ENCODE measurements at places on chromosomes 1 and 21. TPM values are rescaled to one million over a fixed set of nuclear protein-coding genes. Genes with fewer than 3 reads are reported as not detected.
A peak's percentile ranks its signal among the peaks of the same experiment; 100 is the strongest.

NHLH1 gene
- not detected for total RNA-seq

RPRD2 gene
- total RNA-seq: 16.2 TPM

JMJD4 gene
- 20.5 TPM for total RNA-seq

PLA2G2D gene
- total RNA-seq: not detected

TINAGL1 gene
- 130 TPM for total RNA-seq

TNFRSF18 gene
- total RNA-seq: not detected

CTTNBP2NL gene
- 17.6 TPM for total RNA-seq

EXOC8 gene
- total RNA-seq: 11.7 TPM

GSTM5 gene
- 2.7 TPM for total RNA-seq

GJC2 gene
- total RNA-seq: 5.3 TPM

FCRL6 gene
- total RNA-seq: not detected

DNA sequence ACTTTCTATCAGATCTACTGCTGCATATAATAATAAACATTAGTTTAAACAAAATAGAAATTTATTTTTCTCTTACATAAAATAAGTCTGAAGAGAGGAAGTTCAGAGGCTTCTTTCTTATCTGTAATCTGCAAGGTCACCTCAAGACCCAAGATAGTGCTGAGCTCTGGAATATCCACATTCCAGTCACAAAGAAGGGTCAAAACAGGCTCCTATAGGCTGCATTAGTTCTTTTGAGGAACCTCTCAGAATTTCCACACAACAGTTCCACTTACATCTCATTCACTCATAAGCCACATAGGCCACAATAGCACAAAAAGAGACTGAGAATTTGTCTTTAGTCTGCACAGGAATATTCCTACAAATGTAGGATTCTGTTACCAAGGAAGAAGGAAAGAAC, 15.4 kb downstream of the DYNLT5 start:
- no peak for DNase-seq

DNA sequence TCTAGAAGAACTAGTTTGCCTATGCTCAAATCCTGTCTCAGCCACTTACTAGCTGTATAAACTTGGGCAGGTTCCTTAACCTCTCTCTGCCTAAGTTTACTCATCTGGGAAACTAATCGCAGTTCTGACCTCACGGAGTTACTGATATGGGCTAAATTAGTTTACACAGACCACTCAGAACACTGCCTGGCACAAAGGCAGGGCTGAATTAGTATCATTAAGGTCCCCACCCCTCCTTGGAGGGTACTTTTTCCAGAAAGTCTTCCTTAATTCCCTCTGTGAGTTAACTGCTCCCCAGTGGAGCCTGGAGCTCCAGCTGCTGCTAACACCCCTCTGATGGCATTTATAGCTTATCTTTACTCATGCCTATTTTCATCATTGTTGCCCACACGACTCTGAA, 40.3 kb downstream of the SSBP3 start:
- DNase-seq: no peak

GRCh38 chr1:235415008-235415904, 48.0 kb downstream of the TBCE start:
- peak; percentile 78 for DNase-seq

DNA sequence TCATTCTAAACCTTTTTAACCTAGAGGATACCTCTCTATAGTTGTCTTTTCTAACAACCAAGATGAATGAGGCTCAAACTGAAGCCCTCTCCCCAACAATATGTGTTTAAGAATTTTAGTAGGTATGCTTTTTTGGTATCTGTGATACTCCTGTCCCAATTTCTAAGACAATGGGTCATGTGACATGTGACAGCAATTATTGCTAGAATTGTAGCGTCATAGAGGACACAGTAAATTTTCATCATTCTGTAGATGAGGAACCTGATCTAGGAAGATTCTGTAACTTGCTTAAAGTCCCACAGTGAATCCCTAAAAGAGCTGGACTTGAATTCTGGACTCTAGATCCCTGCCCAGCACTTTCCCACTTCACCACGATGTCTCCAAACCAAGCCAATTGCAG, 11.6 kb upstream of the CASQ1 start:
- no peak for DNase-seq

- peak; percentile 54 for DNase-seq
These were observed 2.2 kb upstream of the PRDM16 start for GRCh38 chr1:3066826-3067225.

DNA sequence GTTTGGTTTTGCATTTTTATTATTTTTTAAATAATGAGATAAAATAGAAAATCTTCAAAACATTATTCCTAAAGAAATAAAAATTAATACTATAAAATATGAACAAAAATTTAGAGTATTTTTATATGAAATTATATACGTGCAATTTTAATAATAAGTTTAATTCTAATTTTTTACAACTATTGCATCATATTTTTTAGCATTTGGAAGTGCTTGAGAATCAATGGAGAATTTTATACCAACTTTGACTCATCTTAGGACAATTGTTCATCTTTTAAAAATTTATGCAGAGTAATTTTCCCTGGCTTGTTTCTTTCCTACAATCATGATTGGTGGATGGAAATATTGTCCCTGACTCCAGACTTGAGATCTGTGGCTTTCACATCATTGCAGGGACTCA, 362.5 kb downstream of the MRPL39 start:
- no peak for DNase-seq

DNA sequence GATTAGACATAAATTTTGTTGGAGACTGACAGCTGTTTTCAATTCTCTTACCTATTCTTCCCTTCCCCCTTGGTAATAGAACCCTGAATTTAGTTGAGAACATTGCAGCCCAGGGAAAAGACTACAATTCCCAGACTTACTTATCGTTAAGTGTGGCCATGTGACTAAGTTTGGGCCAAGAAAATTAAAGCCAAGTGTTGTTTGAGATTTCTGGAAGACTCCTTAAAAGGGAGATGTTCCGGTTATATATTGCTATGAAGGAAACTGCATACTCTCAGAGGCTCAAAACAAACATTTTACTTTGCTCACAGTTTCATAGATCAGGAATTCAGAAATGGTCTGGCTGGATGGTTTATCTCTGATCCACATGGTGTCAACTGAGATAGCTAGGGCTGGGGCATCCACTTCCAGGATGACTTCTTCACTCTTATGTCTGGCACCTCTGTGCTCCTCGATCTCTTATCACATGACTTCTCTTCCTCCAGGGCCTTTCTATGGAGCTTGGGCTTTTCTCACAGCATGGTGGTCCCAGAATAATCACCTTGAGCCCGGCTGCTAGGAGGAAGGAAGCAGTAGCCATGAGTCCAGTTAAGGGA, 22.4 kb upstream of the CD34 start:
- no peak for DNase-seq

- no peak for DNase-seq
These were observed 16.9 kb downstream of the PSMB4 start for GRCh38 chr1:151416231-151416630.

- DNase-seq: no peak
These were observed 1.2 kb downstream of the MYBPH start for GRCh38 chr1:203174324-203174985.

DNA sequence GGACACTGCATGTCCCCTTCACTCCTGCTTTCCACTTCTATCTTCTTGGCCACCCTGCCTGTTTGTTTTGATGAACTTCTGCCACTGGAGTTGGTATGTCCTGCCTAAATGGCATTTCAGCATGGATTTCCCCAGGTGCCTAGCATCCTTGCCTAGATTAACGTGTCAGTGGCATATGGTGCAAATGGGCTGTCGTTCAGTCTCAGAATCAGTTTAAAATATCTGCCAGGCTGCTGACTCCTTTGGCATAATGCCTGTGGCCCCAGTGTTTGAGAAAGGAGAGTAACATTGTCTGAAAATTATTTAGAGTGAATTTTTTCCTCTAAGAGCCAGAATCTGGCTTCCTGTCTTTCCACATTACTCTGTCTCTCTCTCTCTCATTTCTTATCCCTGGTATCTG, 64.9 kb upstream of the BARHL2 start:
- no peak for DNase-seq

GRCh38 chr1:172719694-172720138, 60.8 kb downstream of the FASLG start:
- no peak for DNase-seq

GRCh38 chr1:19645411-19646251, 1.5 kb downstream of the NBL1 start:
- DNase-seq: no peak

- no peak for DNase-seq
These were observed 12.3 kb upstream of the IL22RA1 start for GRCh38 chr1:24155011-24155782.

GRCh38 chr21:44416193-44416592, 39.1 kb upstream of the LRRC3 start:
- peak; percentile 19 for DNase-seq

GRCh38 chr1:150362721-150363425, 1.1 kb upstream of the RPRD2 start:
- DNase-seq: peak; percentile 62

DNA sequence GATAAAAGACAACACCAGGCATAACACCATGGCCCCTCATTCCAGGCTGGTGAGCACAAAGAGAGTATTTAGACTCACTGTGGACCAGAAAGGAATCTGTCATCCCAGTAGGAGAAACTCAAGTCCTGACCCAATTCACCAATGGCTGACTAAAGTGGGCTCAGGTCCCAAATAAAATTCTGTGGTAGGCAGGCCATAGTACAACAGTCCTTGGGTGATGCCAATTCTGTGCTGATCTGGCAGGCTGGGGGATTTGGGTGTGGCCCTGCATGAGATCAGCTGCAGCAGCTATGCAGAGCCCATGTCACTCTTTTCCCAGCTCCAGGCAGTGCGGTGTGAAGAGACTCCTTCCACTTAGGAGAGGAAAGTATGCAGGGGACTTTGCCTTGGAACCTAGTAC, 245.1 kb downstream of the LBR start:
- no peak for DNase-seq

- no peak for DNase-seq
These were observed 52.5 kb downstream of the TTC13 start for GRCh38 chr1:230926182-230926581.

DNA sequence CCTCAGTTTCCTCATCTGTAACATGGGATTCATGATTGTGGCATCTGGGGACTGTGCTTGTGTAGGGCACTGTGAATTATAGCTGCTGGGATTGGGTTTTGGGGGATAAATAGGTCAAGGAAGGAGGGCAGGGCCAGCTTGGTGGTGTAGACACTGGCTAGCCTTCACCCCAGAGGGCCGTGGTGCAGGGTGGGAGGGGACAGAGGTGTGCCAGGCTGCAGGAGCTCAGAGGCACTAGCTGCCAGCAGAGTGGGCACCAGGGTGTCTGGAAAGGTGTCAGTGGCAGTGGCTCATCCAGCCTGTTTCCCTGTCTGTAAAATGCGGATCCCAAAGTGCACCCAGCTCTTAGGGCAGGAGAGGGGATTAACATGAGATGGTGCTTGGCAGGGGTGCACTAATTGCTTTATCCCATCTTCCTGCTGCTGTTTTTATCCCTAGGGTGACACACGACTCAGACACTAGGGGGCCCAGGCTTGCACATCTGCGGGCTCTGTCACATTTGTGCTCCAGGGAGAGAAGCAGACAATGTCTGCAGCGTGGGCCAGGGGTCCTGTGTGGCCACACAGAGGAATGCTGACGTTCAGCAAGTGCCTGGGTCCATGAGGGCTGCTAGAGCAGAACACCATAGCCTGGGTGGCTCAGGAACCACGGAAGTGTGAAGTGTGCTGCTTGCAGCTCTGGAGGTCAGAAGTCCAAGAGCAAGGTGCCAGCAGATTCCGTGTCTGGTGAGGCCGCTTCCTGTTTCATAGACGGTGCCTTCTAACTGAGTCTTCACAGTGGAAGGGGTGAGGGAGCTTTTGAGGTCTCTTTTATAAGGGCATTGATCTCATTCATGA, 19.3 kb downstream of the OBSCN start:
- DNase-seq: no peak

- no peak for DNase-seq
These were observed 56.1 kb downstream of the COL6A1 start for GRCh38 chr21:46037331-46038325.
